ENCODE measurements at places on chromosomes 2 and 18.
A peak's percentile ranks its signal among the peaks of the same experiment; 100 is the strongest.

- DNase-seq = no peak
Observed at GRCh38 chr2:437756-438393, 150.0 kb upstream of the ALKAL2 start.

DNA sequence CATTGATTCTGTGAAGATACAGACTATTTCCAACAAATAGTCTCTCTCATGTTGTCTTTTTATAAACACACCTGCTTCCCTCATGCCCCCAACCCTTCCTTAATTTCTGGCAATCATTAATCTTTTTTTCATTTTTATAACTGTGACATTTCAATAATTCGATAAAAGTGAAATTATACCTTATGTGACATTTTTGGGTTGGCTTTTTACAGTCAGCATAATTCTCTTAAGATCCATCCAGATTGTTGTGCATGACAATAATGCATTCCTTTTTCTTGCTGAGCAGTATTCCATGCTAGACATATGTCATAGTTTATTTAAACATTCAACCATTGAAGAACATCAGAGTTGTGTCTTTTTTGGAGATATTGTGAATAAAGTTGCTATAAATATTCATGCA lies 541.8 kb upstream of the VRK2 start:
- no peak for DNase-seq

- no peak for DNase-seq
Observed at GRCh38 chr2:141513853-141514252, 617.0 kb downstream of the LRP1B start.

DNA sequence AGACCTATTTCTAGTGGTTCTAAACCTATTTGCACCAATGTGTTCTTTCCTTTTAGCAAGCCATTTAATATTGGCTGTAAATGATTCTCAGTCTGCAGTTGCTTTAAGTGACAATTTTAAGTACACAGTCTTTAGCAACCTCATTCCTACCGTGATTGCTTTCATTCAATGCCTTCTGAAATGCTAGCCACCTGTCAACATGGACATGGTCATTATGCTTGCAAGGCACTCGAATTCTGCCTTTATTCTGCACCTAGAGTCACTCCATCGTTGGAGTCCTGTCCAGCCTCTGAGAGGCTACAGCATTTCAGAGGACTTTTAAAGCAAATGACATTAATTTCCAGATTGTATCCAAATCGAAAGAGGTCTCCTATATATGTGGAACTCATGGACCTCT lies 115.1 kb downstream of the IRS1 start:
- no peak for DNase-seq

GRCh38 chr2:10537522-10538199 lies 89.5 kb upstream of the ODC1 start:
- no peak for DNase-seq

DNA sequence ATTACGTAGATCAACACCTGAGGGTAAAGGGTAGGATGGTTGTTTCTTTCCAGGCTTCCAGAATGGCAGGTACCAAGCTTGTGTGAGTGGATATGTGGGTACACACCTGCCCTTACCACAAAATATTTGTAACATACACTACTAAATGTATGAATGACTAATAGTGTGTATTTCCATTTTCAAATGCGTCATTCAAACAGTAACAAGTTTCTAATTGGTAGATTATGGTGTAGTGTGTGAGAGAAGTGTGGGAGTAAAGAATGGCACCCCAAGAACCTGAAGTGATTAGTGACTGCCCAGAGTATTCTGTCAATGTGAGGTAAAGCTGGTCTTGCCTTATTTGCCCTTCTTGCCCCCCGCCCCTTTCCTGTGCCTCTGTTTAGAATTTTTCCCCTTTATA lies 21.1 kb downstream of the AGPS start:
- no peak for DNase-seq

DNA sequence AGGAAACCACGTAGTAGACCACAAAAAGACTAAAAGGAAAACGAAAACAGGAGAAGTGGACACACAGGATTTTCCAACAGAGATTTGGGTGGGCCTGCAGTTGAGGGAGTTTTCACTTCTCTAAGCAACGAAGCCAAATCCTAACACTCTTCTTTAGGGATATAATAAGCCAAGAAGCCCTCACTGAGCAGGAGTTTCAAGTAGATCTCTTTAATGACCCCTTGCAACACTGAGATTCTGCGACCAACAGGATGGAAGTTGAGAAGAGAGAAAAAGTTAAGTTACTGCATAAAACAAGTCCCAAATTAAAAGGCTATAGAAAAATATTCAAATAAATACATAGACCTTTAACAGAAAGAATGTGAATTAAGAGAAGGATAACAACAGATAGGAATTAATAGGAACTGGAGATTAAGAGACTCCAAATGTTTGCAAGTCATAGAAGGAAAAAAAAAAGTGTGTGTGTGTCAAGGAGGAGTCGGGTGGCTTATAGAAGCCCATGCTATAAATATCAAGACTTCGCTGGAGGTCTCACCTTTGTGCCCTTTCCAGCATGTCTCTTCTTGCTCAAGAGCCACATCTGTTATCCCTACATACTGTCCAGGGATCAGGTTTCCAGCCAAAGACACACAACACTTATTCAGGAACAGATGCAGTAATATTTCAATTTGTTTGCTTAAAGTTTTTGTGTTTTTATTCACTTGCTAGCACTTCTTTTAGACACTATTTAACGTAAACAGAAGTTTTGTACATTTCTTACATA lies 69.4 kb upstream of the ARHGAP28 start:
- DNase-seq = no peak

DNA sequence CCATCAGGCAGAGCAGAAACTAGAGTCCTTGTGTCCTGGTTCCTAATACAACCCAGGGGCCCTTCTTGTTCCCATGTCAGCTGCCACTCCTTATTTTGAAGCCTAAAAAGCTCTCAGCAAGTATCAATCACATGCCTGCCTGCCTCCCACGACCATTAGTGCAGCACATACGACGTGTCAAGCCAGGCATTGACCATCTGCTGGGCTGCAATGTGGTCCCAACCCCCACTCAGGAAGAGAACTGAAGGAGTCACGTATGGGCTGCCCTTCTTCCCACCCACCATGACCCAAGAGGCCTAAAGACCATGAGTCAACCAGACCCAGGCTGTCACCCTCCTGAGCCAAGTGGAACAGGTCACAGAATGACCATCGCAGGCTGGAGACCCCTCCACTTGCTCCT lies 98.8 kb downstream of the KLHL29 start:
- DNase-seq = no peak

GRCh38 chr2:27988718-27989117 lies 98.2 kb downstream of the BABAM2 start:
- DNase-seq = no peak

- no peak for DNase-seq
Observed at GRCh38 chr2:207362716-207363115, 167.0 kb upstream of the CREB1 start.

DNA sequence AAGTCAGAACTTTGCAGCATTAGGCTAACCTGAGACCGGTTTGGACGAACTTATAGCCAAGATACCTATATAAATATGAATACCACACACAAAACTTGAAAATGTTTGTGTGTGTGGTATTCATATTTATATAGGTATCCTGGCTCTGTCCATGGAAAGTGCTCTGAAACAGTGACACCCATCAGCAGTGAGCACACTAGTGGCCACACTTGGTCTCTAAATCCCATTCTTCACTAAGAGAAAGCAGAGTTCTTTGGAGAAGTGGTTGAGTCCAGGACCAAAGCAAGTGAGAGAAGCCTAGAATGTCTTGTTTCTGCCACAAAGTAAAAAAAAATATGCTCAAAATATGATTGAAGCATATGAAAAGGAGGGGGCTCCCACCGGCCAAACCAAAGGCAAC lies 146.5 kb downstream of the TWIST2 start:
- DNase-seq = no peak

DNA sequence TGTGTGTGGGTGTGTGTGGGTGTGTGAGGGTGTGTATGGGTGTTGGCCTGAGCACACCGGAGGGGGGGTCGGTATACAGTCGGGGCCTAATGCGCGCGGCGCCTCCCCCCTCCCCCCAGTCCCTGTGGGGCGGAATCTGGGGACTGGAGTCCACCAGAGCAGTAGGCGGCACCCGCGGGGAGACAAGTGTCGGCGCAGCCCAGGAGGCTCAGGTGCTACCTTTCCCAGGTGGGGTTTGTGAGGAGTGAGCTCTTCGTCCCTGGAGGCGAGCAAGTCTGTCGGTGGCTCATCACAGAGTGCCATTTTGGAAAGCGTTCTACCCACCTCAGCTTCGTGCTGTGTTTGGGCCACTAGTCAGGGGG lies 2896.1 kb upstream of the TEKT4 start:
- no peak for DNase-seq

- DNase-seq = peak; percentile 43
Observed at GRCh38 chr2:172928756-172929155, 146.9 kb upstream of the MAP3K20 start.

GRCh38 chr18:48778344-48779011 lies 172.3 kb downstream of the SMAD7 start:
- no peak for DNase-seq

DNA sequence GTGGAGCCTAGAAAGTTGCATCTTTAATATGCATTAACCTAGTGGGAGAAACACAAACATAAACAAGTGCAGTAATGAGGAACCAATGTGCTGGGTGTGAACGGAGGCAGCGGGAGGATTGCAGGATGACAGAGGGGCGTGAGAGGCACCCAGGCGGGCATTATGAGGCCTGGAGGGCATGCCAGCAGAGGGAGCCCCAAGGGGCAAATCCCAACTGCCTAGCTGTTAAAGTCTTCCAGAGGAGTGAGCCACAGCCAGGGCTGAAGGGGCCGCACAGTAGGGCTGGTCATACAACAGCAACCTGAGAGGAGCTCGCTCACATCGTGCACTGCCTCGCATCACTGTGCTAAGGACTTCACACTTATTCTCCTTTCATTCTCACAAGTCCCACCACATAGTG lies 13.3 kb upstream of the PRELID3A start:
- DNase-seq = no peak

DNA sequence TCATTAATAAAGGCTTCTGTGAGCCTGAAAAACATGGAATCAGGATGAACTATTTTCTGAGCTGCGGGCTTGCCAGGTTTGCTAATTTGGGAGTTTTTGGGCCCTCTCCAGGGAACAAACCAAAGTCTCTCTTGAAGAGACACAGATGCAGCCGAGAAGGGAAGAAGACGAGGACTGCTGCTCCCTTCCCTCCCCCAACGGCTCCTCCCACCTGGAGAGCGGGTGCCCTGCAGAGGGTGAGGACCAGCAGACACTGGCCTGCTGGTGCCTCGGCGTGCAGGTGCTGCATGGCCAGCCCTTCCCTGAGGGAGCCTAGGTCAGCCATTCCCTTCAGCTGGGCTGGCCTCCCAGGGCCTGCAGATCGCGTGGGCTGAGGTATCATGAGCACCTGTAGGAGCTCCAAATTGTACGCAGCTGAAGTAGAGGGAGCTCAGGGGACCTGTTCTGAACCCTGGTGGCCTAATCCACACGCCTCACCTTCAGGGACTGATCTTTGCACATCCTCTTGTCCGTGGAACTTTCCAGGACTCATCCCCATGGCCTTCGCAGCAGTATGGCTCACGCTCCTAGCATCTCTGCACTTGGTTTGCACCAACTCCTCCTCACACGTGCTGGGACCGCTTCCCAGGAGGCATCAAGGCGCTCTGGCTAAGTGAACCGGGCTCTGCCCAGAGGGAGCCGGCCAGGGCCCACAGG lies 19.5 kb downstream of the EMX1 start:
- no peak for DNase-seq

DNA sequence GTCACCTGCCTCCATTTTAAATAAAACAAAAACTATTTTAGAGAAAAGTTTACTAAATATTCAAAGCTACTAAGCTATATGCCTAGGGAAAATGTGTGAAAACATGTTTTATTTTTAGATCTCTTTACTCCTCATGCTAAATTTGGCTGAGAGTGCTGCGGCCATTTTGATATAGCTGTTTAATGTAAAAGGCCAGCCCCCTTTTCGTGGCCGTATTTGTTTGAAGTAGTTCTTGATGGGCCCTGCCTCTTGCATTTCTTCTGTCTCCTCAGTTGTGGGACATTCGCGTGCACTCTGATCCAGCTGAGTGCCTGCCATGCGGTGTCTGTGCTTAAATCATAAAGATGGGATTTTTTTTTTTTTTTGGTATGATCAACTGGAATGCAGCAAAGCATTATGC lies 64.0 kb downstream of the ZNF407 start:
- DNase-seq = no peak

GRCh38 chr18:37634516-37634915 lies 68.9 kb upstream of the CELF4 start:
- DNase-seq = no peak

DNA sequence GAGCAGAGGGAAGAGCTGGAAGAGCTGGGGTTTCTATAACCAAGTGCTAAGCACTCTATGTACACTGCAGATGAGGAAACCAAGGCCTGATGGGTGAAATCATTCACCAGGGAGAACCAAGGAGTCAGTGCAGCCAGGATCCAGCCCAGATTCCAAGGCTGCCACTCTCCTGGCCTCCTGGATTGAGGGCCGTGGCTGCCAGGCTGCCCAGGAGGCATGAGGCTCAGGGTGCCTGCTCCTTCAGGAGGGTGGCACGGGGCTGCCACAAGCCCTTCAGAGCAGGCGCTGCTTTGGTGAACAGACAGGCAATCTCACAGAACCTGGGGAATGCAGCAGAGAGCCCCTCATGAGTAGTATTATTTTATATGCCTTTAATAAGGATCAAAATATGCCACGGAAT lies 293.7 kb upstream of the HDAC4 start:
- DNase-seq = no peak

DNA sequence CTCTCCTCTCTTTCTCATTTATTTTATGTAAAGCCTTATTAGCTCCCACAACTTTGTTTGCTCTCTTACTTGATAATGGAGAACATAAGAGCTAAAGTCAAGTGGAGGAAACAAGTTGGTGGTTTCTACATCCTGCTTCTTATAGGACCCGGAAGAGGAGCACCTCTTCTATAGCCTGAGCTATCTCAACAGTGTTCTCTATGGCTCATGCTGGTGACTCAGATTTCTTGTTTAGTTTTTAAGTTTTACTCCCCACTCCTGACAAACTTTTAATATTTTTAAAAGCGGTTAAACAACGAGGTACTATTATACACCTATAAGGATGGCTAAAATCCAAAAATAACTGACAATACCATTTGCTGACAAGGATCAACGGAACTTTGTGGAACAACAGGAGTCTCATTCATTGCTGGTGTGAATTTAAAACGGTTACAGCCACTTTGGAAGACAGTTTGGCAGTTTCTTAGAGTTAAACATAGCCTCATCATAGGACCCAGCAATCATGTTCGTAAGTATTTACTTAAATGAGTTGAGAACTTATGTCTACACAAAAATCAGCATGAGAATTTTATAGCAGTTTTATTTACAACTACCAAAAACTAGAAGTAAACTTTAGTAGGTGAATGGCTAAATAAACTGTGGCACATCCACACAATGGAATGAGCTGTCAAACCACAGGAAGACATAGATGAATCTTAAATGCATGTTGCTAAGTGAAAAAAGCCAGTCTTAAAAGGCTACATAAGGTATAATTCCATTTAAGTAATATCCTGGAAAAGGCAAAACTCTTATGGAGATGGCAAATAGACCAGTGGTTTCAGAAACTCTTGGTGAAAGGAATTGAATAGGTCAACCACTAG lies 12.7 kb upstream of the CDC42EP3 start:
- no peak for DNase-seq

- no peak for DNase-seq
Observed at GRCh38 chr2:240898108-240898730, 2.3 kb upstream of the MAB21L4 start.
